ENCODE measurements at places on chromosomes 2 and 18.

GRCh38 chr2:211671977-211672376 is 866.6 kb downstream of the ERBB4 start:
- no peak for DNase-seq

DNA sequence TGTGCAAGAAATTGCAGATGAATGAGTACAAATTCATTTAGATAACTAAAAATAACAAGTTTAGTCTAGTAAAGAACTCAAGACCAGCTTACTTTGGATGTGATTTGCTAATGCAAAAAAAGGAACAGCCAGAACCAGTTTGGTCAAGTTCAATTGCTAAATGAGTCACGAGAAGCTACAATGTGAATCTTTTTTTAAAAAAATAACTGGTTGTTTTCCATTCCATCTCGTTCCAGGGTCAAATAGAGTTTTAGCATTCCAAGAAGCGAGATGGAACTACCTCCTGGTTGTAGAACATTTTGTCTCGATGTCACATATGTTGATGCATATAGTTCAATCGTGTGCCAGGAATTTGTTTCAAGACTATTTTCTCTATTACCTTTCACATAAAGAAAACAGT is 65.0 kb upstream of the IKZF2 start:
- no peak for DNase-seq

- DNase-seq: no peak
These were observed 306.9 kb downstream of the BCL11A start for GRCh38 chr2:60246583-60246982.

GRCh38 chr2:101111917-101112771 is 39.0 kb downstream of the TBC1D8 start:
- DNase-seq: no peak

- no peak for DNase-seq
These were observed 13.2 kb upstream of the ENOSF1 start for GRCh38 chr18:725646-726045.
